ENCODE measurements at places on chromosomes 1 and 21.
A peak's percentile ranks its signal among the peaks of the same experiment; 100 is the strongest.

GRCh38 chr1:229001467-229002011 is 266.3 kb downstream of the RHOU start:
- no peak for DNase-seq

DNA sequence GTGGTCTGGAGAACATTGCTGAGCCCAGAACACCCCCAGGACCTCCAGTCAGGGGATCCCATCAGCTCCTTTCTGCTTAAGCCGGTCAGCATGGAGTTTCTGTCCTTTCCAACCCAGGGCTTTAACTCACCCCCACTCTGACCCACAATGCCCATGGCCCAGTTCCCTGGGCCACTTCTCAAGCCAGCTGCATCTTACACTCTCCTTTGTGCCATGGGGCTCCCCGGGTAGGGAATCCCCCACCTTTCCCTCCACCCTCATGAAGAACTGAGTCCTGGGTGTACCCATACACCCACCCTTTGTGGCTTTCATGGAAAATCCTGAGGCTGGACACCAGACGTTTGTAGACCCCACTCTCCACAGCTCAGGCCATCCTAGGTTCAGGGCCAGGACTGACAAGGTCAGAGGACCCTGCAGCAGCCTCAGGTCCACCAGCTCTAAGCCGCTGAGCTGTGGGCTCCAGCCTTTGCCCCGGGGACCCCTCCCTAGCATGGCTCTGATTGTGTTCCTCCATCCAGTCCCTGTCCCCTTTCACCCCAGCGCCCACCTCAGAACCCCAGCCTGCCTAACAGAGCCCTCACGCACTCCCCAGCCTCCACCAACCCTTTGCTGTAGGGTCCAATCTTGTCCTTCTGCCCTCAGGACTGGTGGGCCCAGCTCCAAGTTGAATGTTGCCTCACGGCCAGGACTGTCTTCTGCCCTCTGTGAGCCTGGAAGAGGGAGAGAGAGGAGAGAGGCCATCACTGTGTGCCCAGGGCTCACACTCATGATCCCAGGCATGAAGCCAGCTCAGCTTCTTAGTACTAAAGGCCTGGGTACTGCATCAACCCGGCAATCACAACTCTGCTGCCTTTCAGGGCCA is 394.8 kb downstream of the MATN1 start:
- no peak for DNase-seq

GRCh38 chr1:117616967-117617366 is 11.1 kb downstream of the TENT5C start:
- DNase-seq = no peak

DNA sequence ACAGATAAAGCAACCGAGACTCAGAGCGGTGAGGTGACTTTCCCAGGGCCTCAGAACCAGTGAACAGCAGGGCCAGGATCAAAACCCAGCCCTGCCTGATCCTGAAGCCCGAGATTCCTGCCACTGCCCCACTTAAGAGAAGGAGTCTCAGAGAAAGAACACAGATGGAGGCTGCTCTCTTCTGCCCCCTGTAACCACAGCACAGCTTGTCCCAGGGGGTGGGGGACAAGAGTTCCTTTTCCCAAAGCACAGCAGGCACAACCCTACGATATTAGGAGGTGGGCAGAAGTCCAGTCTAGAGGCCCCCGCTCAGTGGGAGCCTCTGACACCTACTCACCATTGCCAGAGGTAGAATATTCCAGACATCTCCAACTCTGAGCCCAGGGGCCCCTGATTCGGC is 24.0 kb upstream of the VWA5B1 start:
- DNase-seq = no peak

- DNase-seq = peak; percentile 21
Measured at GRCh38 chr21:26939601-26940111, 27.2 kb downstream of the ADAMTS5 start.

GRCh38 chr1:240138867-240139266 is 47.2 kb downstream of the FMN2 start:
- no peak for DNase-seq

- no peak for DNase-seq
Measured at GRCh38 chr1:93989601-93990000, 80.4 kb upstream of the GCLM start.

DNA sequence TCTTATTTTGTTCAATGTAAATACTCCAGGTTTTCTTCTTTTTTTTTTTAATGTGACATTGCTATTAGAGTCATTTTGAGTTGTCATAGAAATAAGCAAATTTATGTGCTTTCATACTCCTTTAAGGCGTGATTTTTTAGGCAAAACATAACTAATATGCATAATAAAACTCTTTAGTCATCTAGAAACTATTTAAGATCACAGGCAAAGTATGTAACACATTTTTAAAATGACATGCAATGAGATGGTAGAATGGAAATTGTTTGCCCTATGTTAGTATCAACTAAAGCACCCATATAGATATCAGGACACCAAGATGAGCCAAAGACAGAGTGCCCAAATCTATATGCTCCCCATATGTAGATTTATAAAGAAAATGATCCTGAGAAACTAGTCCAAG is 41.5 kb upstream of the SGIP1 start:
- no peak for DNase-seq

DNA sequence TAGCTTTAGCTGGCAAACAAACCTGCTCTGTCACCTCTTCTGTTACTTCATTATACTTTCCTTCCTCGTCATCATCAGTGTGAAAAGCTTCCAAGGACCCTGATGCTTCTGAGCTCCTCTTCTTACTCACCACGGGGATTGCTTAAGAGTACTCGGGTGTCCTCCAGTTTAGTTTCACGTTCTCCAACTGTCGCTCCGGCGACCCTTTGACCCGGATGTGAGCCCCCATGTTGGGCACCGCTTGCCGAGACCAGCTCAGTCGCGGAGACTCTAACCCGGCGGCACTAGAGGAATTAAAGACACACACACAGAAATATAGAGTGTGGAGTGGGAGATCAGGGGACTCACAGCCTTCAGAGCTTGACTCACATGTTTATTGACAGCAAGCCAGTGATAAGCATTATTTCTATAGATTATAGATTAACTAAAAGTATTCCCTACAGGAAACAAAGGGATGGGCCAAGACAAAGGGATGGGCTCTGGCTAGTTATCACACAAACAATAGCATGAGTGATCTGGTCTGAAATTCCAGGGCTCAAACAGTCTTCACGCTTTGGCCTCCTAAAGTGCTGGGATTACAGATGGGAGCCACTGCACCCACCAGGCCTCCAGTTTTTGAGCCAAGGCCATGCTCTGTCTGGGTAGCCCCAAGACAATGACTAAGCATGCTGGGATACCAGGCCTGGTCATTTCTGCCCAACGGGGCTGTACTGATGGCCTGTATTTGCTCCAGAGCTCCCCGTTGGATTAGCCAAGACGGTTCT is 30.1 kb upstream of the ENO1 start:
- DNase-seq = peak; percentile 48

- no peak for DNase-seq
Measured at GRCh38 chr21:29506947-29507346, 208.2 kb downstream of the BACH1 start.

GRCh38 chr1:179761846-179762640 is 19.0 kb downstream of the FAM163A start:
- DNase-seq = no peak

- peak; percentile 47 for DNase-seq
Measured at GRCh38 chr1:190479050-190479397, 1.4 kb upstream of the BRINP3 start.

DNA sequence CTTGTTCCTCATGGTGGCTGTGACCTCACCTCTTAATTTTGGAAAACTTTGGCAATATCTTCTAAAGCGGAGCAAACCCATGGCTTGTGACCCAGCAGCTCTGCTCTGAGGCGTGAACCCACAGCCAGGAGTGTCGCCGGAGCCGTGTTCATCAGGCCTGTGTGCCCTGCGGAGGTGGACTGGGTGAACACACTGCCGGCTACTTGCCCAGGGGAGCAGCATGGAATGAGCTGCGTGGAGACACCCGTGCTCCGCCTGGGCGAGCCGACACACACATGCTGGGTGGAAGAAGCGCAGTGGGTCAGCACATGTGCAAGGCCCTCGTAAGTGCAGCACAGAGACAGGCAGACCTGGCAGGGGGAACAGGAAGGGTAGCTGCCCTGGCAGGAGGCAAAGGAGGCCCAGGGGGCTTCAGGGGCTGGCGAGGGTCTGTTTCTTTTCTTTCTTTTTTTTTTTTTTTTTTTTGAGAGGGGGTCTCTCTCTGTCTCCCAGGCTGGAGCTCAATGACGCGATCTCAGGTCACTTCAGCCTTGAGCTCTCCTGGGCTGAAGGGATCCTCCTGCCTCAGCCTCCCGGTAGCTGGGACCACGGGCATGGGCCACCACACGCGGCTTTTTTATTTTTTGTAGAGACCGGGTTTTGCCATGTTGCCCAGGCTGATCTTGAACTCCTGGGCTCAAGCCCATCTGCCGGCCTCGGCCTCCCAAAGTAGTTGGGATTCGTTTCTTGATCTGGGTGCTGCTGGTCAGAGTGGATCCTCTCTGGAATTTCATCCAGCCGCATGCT is 41.8 kb downstream of the AGPAT3 start:
- no peak for DNase-seq

DNA sequence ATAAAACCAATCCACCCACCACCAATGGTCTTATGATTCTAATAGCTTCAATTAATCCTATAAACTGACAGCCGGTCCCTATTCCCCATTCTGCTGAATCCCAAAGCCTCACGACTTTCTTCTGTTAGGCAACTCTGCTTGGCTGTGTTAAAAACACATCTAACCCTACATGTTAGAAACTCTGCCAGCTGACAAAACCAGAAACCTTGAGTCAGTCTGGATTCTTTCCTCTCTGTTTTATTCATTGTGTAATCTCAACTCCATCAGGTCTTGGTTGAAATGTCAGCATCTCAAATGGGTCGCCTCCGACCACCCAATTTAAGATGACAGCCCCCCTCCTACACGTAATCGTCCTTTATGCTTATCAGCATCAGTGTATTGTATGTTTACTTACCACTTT is 312.1 kb downstream of the DISC1 start:
- no peak for DNase-seq

DNA sequence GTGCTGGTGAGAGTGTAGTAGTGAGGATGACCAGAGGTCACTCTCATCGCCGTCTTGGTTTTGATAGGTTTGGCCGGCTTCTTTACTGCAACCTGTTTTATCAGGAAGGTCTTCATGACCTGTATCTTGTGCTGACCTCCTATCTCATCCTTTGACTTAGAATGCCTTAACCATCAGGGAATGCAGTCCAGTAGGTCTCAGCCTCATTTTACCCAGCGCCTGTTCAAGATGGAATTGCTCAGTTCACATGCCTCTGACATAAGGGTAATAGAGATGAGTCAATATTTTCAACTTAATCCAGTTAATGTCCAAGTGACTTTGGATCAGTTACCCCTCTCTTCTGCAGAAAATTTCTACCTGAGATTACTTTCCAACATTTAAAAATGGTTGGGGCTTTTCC is 4.6 kb downstream of the NID1 start:
- DNase-seq = no peak

- no peak for DNase-seq
Measured at GRCh38 chr1:168613038-168613451, 36.6 kb downstream of the XCL1 start.

- DNase-seq = no peak
Measured at GRCh38 chr1:28155628-28156027, 20.9 kb downstream of the PTAFR start.

GRCh38 chr1:178541829-178542553 is 29.1 kb downstream of the TEX35 start:
- DNase-seq = peak; percentile 92

- DNase-seq = no peak
Measured at GRCh38 chr1:23897083-23897482, 16.1 kb downstream of the CNR2 start.
